ENCODE measurements at places on chromosomes 5 and 9.

DNA sequence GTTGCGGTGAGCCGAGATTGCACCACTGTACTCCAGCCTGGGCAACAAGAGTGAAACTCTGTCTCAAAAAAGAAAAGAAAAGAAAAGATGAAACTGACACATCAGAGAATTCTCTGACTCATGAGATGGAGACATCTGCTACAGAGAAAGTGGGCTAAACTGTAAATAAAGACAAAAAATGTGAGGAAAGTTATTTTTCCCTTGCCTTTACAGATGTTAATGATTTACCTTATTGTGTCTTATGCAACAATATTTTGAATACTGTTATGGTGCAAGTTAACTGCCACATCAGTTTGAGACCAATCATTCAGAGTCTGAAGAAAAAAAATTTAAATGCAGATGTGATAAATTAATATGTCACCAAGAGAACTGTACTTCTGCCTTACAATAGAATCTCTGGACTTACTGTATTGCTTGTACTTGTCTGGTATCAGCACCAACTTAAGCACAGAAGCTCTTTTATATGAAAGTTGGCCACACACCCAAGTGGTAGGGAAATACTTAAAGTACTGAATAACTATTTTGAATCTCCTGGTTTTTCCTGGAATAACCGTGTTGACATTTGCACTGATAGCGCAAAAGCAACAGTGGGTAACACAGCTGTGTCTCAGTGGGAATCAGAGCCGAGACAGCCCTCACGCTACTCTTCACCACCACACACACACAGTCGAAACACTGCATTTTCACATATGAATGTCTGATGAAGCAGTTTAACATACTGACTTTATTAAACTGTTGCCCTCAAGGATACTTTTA, 169.9 kb downstream of the FANCC start:
- no peak for DNase-seq

GRCh38 chr9:18061856-18062255, 412.1 kb upstream of the ADAMTSL1 start:
- DNase-seq, result no peak

GRCh38 chr9:35903049-35903448, 3.0 kb upstream of the HRCT1 start:
- DNase-seq, result no peak

GRCh38 chr5:73694089-73694488, 68.1 kb downstream of the ARHGEF28 start:
- DNase-seq, result no peak

- DNase-seq, result no peak
These were observed 124.1 kb downstream of the PRDM9 start for GRCh38 chr5:23631302-23632045.

GRCh38 chr5:168951356-168951755, 349.6 kb downstream of the SLIT3 start:
- DNase-seq, result no peak

- no peak for DNase-seq
These were observed 54.9 kb upstream of the OSMR start for GRCh38 chr5:38790891-38791290.

- no peak for DNase-seq
These were observed 24.7 kb downstream of the GOLGA2 start for GRCh38 chr9:128250839-128251731.

GRCh38 chr5:179788193-179788854, 5.5 kb upstream of the LTC4S start:
- DNase-seq, result no peak
